Activated CD8-positive, alpha-beta T cell treated with anti-CD3 and anti-CD28 coated beads, Interleukin-2, amount 10 ng/mL, durations not matched to agents 7 days and 5 days (primary cell): ENCODE measurements at places on chromosomes 1 and 21. TPM values are rescaled to one million over a fixed set of nuclear protein-coding genes. Genes with fewer than 3 reads are reported as not detected.

The NCMAP gene
- total RNA-seq = not detected

The RXRG gene
- not detected for total RNA-seq

The NTMT2 gene
- not detected for total RNA-seq

The FAM72A gene
- 30.0 TPM for total RNA-seq

The RAB7B gene
- total RNA-seq = not detected

The CFHR4 gene
- not detected for total RNA-seq

The TRABD2B gene
- not detected for total RNA-seq

- no peak for DNase-seq
Measured at GRCh38 chr1:54329312-54330003, 76.7 kb downstream of the SSBP3 start.

DNA sequence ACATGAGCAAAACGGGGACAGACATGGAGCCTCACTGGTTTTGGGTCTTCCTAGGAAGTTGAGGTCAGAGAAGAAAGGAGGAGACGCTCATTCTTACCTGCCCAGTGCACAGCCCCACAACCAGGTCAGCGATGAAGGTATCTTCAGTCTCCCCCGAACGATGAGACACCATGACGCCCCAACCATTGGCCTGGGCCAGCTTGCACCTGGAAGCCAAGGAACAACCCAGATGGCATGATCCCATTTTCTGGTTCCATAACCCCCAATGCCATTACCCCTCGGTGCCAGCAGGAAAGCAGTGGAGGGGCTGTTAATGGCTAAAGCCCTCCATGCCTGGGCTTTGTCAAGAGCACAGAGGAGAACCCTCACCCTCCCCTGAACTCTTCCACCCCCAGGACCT lies 15.3 kb downstream of the ENO1 start:
- no peak for DNase-seq

GRCh38 chr1:55131801-55132200 lies 83.4 kb downstream of the USP24 start:
- DNase-seq = no peak

DNA sequence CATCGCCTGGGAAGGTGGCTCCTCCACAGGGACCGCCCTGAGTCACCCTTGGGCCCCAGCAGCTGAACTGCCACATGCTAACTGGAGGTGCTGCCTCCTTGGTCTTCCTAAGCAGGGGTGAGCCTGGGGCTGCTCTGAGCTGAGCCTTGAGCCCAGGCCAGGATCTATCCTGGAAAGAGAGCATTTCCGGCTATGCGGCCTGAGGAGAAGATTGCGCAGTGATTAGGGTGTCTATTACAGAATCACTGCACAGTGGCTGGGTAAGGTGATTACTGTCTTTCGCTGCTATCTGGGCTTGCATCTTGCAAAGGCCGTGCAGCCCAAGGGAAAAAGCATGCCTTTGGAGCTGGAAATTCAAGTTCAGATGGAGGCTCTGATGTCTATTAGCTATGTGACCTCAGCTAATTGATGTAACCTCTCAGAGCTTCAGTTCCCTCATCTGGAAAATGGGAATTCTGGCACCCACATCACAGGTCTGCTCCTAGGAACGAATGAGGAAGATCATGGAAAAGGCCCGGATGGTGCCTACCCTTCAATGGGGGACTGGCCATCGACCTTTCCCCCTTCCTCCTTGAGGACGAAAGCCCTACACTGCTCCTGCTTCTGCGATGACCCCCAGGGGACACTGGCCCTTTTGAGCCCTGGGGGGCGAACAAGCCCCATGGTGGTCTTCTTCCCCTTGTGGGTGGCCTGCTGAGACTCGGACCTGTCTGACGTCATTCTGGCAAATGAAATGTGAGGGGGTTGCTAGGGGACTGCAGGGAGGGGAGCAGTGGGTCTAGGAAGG lies 38.0 kb downstream of the GPR161 start:
- no peak for DNase-seq

GRCh38 chr1:820962-821361 lies 102.8 kb upstream of the SAMD11 start:
- no peak for DNase-seq

DNA sequence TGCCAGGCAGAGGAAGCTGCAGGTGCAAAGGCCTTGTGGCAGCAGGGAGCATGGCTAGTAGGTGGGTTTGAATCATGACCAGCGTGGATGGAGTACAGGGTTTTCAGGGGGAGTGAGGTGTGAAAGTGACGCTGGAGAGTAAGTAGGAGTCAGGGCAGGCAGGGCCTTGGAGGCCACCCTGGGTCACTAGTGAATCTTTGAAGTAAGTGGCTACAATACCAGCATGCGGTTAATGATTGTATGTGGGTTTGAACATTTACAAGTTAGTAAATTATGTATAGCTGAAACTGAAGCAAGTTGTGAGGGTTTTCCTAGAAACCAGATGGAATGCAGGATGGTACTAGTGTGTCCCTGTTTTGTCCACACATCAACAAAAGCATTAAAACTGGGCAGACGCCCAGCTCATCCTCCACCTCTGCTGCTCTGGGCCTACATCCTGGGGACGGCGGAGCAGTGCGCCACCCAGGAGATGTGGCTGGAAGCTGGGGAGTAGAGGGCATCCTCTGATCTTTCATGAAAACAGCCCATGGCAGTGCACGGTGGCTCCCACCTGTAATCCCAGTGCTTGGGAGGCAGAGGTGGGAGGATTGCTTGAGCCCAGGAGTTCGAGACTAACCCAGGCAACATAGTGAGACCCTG lies 41.2 kb upstream of the B3GALNT2 start:
- no peak for DNase-seq

- DNase-seq = no peak
Measured at GRCh38 chr1:177914603-177915002, 55.3 kb downstream of the SEC16B start.

DNA sequence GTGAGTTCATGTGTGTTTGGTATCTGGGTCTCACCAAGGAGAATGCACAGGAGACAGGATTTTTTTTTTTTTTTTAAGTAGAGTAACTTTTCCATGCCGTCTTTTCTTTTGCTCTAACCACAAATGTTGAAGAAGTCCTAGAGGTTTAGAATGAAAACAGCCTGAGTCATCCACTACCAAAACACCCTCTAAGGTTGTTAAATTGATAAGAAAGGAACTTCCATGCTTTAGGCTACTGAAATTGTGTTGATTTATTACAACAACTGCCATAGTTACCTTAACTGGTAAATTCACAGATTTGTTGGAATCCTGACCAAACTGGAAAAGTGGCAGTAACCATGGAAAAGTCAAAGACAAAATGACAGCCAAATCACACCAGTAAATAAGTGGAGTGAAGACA lies 375.6 kb downstream of the AMY1C start:
- no peak for DNase-seq

DNA sequence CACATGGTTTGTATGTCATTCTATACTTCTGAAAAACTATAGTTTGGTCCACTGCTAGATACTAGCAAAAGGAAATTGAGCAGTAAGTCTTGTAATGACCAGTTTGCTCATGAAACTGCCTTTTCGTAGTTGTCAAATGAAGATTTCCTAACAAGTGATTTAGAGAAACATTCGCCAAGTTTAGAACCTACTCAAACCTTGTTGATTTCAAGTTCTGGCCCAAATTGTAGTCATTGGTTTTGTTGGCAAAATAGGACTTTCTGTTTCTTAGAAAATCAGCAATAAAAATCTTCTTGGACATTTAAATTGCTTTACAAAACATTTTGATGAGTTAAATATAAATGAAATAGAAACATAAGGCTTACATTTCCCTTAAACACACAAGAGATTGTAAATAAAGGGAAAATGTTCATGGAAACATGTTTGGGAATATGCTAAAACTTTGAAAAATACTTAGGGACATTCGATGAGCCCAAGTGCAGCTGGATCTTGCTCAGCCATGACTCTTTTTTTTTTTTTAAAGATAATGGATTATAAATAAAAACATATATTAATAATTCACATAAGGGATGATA lies 178.5 kb upstream of the LYPLAL1 start:
- DNase-seq = no peak
